ENCODE measurements at places on chromosomes 5 and 9.

DNA sequence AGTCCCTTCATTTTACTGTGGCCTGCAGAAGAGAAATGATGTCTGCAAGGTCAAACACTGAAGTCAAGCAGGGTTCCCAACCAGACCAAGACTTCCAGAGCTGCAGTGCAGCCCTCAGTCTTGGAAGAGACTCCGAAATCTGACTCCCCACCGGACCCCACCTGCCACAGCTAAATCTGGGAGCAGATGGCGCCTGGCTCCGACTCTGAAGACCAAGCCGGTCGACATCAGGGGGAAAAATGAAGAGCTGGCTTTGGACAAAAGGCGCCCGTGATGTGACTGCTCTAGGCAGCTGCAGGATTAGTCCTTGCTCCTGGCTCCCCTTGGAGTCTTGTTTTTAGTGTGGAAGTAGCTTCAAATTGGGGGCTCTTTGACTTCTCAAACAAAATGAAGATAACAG lies 72.4 kb upstream of the ZNF622 start:
- DNase-seq: no peak

DNA sequence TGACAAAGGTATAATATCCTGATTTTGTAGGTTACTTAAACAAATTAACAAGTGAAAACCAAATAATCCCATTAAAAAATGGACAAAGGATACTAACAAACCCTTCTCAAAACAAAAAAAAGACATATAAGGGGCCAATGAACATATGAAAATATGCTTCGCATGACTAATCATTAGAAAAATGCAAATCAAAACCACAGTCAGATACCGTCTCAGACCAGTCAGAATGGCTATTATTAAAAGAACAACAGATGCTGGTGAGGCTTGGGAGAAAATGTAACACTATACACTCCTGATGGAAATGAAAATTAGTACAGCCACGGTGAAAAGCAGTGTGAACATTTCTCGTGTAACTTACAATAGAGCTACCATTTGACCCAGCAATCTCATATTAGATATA lies 1542.2 kb upstream of the CDH9 start:
- DNase-seq: peak; percentile 48

DNA sequence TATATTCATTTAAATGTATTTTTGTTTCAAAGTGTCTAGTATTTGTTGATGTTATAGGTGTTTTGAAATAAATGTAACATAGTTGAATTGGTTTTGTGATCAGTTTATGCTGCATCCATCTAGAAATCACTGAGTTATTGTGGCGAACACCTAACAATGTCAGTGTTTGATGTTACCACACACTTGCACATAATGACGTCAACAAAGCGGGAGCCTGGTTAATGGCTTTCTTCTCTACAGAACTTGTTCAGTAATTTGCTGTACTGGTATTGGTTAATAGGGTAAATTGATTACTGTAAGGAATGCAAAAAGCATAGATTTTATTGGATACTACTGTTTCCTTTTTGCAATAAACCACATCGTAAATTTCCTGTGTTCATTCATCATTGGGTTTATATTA lies 133.0 kb downstream of the ATG10 start:
- DNase-seq: no peak

DNA sequence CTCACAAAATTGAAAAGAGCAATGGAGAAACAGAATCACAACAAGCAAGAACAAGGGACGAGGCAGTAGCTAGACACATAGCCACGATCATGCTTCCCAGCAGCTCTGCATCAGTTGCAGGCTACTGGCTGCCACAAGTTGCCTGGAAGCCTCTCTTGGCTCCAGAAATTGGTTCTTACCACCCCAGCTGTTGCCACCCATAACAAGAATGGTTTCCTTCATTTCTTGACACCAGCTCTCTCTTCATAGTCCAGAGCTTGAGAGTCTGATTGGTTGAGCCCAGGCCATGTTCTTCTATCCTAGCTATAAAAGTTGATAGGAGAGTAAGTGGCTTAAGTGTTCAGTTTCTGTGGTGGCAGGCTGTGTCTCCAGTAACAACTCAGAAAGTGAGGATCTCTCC lies 210.7 kb upstream of the ANKRD55 start:
- DNase-seq: no peak

- no peak for DNase-seq
Measured at GRCh38 chr5:84729326-84729725, 344.6 kb upstream of the EDIL3 start.

DNA sequence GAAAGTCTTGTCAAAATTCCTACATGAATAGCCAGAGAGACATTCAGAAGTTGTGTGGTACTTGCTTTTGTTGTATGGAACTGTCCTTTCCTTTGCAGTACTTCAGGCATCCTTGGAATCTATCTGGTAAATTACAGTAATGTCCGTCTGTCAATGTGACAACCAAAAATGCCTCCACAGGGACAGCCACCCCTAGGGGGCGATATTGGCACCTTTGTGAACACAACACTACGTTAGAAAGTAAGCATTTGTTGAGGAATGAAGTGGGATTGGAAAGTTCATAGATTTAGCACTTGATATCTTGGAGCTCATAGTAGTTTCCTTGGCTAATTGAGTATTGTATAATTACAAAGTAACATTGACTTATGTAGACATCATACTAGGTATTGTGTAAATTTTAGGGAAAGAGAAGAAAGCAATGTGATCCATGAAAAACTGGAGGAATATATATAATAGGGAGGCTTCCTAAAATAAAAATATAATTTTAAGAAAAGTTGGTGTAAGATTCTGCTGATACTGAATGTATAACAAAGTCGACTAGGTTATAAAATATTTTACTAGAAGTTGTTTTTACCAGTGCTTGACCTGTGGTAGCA lies 32.7 kb downstream of the TMEFF1 start:
- DNase-seq: peak; percentile 51

All from HS-27A (cell line).